ENCODE measurements at places on chromosomes 16 and 17.
A peak's percentile ranks its signal among the peaks of the same experiment; 100 is the strongest.

DNA sequence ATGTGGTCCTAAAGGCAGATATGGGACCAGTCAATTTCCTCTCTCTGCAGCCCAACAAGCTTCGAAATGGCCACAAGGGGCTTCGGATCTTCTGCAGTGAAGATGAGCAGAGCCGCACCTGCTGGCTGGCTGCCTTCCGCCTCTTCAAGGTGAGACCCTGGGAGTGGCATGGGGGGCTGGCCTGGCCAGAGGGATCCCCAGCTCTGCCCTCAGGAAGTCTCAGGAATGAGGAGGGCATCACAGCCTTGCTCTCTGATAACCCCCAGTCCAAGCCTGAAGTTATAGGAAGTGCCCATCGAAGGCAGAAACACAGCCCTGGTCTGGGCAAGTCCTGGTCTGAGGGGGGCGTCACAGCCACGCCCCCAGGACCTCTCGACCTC, 7.1 kb downstream of the GRB7 start:
- DNase-seq, result no peak

GRCh38 chr17:65920996-65921395, 270.9 kb downstream of the CEP112 start:
- DNase-seq, result no peak

DNA sequence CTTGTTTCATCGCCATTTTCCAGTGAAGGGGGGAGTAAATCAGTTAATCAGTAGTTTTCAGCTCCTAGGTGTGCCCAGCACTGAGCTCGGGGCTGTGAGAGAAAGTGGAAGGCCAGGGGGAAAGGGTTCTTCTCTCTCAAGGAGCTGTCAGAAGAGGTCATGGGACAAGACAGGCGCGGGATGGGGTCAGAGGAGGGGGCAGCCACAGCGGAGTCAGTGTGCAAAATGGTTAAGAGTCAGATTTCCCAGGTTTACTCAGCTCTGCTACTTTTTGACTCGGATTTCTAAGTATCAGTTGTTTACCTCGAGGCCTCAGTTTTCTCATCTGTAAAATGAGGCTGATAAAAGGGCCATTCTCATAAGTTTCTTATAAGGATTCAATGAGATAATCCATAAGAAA, 4.3 kb upstream of the XYLT1 start:
- no peak for DNase-seq

GRCh38 chr17:42291129-42291528, 2.8 kb downstream of the STAT5A start:
- no peak for DNase-seq

- DNase-seq, result no peak
Observed at GRCh38 chr16:19876501-19877059, 8.1 kb downstream of the GPRC5B start.

- no peak for DNase-seq
Observed at GRCh38 chr17:71505200-71505599, 615.6 kb upstream of the SOX9 start.

DNA sequence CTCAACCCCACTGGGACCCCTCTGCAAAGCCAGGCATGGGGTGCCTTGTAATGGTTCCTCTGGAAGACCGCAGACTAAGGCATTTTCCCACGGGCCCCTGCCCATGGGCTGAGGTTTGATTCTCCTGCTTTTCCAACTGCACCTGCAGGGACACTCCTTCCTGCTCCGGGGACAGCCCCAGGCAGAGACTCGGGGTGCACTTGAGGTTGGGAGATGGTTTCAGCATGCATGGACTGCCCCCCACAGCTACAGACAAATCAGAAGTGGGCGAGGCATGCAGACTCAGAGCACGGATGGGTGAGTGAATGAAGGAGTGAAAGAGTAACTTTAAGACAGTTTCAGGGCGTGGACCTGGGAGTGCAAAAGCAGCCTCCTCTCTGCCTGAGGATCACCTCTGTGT, 87.9 kb upstream of the RPL38 start:
- DNase-seq, result no peak

GRCh38 chr17:81329927-81330883, 35.1 kb upstream of the SLC38A10 start:
- DNase-seq, result no peak

DNA sequence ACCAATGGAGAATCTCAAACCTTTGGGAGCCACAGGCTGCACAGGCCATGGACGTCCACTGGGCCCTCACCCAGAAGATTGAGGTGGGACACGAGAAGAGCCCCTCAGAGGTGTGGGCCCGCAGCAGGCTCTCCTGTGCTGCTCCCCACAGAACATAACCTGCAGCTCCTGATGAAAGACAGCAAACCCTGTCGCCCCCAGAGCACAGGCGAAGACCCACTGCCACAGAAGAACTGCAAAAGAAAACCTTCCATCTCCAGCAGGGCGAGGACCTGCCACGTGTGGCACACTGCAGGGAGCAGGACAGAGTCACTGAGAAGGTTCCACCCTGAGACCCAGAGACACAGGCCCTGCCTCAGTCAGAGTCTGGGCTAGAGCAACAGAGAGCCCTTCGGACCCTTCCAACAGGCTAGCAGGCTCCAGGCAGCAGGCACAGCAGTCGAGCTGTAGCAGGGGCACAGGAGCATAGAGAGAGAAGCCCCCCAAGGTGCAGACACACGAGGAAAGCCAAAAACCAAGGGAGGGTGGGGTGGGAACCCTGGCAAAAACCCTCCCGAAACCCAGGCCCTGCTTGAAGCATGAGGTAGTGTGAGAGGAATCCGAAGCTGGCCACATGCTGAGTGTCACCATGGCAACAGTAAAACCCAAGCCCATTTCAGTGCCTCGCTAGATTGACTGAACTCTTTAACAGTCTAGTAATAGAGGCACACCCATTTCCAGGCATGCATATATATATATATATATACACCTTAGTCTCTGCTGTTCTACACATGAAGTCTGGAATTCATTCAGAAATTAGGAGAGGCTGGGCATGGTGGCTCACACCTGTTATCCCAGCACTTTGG, 60.0 kb upstream of the CHMP6 start:
- DNase-seq, result no peak

DNA sequence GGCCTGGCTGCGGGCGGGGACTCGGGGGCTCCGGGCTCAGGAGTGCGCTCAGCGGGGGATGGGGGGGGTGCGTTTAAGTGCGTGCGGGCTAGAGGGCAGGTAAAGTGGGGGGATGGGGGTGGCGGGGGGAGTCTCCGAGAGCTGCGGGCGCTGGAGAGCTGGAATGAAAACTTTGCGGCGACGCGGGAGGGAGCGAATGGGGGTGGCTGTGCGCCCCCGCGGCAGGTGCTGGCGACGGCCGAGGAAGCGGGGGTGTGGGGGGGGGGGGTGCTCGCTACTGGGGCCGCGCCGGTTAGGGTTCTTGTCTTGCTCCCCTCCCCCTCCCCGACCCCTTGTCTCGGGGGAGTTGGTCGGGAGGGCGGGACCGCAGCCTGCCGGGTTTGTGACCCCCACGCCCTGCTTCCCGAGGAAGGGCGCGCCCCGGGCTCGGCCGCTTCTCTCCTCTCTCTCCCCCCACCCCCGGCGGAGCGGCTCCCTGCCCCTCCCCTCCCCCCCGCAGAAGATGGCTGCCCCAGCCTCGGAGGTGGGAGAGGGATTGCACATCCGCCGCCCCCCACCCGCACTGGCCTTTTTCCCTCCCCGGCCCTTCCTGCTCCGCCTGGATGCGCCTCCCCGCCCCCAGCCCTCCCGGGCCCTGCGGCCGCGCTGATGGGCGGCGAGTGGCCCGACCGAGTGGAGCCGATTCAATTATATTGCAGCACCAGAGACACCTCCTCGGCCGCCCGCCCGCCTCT, 649 bp downstream of the GSE1 start:
- no peak for DNase-seq

DNA sequence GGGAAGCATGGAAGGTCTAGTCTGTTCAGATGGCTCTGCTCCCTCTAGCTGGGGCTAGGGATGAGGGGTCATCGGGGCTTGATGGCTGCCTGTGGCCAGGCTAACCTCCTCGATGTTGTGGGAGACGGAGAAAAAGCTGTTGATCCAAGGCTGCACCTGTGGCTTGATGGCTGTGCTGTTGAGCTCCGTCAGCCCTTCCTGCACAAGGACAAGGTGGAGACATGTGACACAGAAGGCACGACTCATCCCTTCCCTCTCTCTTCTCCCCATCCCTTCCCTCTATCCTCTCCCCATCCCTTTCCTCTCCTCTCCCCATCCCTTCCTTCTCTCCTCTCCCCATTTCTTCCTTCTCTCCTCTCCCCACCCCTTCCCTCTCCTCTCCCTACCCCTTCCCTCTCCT, 28.2 kb downstream of the FCSK start:
- no peak for DNase-seq

DNA sequence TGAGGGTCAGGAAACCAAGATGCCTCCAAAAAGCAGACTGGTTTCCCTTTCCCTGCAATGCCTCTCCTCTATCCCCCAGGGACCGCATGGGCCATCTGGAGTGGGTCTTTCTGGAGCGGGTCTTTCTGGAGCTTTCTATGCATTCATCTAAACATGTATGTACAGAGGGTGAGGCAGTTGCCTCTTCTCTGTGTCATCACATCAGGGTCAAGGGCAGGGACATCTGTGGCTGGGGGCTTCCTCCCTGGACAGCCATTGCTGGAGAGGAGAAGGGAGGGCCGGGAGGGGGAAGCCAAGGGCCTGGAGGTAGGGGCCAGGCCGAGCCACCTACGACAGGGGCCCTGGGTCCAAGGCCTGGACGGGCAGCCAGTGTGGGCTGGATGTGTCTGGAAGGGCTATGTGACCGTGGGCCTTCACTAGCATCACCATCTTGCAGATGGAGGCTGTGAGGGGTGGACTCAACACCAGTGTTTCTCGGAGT, 840 bp downstream of the ADCY7 start:
- no peak for DNase-seq

GRCh38 chr16:85657267-85657650, 31.5 kb downstream of the GINS2 start:
- DNase-seq, result no peak

DNA sequence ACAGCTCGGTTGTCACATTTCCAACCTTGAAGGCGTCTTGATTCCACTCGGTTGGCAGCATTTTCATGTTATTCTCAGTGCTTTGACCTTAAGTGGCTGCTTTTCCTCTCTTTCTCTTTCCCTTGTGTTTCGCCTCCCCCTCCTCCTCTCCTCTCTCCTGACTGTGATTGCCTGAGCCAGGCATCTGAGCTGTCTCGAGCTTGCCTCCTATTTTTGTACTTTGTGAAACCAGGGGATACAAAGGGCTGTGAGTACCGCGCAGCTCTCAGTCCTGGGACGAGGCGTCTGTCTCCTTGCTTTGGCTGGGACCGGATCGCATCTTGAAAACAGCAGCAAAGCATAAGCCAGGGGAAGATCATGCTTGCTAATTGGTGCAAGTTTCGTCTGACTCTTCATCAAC, 48.8 kb upstream of the SDK2 start:
- no peak for DNase-seq

GRCh38 chr16:56362057-56362655, 63.2 kb downstream of the AMFR start:
- no peak for DNase-seq

DNA sequence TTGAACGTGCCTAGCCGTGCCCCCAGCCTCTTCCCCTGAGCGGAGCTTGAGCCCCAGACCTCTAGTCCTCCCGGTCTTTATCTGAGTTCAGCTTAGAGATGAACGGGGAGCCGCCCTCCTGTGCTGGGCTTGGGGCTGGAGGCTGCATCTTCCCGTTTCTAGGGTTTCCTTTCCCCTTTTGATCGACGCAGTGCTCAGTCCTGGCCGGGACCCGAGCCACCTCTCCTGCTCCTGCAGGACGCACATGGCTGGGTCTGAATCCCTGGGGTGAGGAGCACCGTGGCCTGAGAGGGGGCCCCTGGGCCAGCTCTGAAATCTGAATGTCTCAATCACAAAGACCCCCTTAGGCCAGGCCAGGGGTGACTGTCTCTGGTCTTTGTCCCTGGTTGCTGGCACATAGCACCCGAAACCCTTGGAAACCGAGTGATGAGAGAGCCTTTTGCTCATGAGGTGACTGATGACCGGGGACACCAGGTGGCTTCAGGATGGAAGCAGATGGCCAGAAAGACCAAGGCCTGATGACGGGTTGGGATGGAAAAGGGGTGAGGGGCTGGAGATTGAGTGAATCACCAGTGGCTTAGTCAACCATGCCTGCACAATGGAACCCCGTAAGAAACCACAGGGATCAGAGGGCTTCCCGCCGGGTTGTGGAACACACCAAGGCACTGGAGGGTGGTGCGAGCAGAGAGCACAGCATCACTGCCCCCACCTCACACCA, 724 bp downstream of the GAA start:
- DNase-seq, result peak; percentile 32

- no peak for DNase-seq
Observed at GRCh38 chr17:82780195-82780594, 28.3 kb downstream of the TBCD start.

DNA sequence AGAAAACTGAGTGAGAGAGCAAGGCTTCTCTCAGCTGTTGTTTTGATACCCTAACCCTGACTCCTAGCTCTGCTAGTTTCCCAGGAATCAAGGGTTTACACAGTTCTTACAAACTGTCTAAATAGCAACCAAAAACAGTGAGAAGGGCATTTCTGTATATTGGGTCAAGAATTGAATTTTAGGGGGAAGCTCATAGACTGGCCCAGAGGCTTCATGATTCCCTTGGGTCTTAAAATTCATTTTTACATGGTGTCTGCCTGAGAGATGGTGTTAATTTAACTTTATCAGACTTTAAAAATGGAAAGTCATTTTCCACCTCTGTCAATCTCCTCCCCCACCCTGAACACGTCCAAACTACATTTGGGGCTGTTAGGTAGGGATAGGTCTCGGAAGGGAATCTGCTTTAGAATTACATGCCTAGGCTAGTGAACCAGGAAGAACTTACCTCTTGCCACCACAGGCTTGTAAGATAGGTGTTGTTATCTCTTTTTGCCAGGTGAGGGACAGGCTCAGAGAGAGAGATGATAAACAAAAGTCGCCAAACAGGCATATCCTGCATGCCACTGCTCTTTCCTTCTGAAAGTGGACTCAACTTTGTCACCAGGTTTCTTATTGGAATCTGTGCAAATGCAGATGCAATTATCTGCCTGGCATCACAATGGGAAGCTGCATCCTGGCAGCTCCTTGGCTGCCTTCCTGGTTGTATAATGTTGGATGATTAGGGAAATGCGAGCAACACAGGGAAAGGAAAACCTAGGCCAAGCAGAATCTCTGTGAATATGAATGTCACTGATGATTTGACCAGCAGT, 3.1 kb downstream of the PHAF1 start:
- no peak for DNase-seq

- no peak for DNase-seq
Observed at GRCh38 chr16:59596693-59597092, 862.6 kb upstream of the GOT2 start.

DNA sequence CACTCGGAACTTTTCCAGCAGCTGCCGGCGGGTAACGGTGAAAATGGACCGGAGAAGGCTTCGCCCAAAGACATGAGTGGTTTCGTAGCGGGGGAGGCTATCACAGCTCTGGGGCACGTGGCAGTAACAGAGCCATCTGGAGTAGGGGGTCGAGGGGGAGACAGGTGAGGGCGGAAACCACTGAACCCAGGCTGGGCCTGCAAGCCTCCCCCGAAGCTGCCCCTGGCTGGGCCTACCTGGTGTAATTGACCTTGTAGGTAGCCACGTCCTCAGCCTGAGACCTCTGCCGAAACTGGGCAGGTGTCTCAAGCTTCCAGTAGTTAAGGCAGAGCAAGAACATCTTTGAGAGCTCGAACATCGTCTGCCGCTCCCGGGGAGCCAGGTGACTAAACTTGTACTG, 1.9 kb downstream of the KAT2A start:
- DNase-seq, result no peak

- peak; percentile 38 for DNase-seq
Observed at GRCh38 chr16:57042157-57043111, 49.9 kb upstream of the CPNE2 start.

GRCh38 chr16:68202091-68202519, 33.8 kb downstream of the ESRP2 start:
- no peak for DNase-seq

Data from activated naive CD4-positive, alpha-beta T cell (primary cell).